ENCODE measurements at places on chromosomes 4 and X.

- DNase-seq: no peak
Measured at GRCh38 chrX:17298564-17298963, 76.4 kb upstream of the NHS start.

- no peak for DNase-seq
Measured at GRCh38 chr4:174222266-174222872, 61.1 kb downstream of the FBXO8 start.

DNA sequence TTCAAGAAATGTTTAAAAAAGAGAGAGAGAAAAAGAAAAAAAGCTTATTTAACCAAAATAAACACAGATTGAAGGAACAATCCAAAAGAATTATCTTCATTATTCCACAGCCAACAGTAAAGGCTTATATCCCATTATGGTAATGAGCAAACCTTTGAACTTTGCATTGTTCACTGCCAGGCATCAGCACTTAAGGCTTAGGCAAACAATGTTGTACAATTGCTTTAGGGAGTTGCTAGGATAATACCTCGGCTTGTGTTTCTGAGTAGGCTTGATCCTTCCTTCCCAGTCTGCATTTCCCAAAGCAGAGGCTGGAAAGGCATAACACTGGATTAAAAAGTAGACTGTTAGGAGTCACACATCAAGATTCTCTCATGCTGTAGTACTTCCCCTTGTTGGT is 352.7 kb upstream of the IGFBP7 start:
- DNase-seq: no peak

DNA sequence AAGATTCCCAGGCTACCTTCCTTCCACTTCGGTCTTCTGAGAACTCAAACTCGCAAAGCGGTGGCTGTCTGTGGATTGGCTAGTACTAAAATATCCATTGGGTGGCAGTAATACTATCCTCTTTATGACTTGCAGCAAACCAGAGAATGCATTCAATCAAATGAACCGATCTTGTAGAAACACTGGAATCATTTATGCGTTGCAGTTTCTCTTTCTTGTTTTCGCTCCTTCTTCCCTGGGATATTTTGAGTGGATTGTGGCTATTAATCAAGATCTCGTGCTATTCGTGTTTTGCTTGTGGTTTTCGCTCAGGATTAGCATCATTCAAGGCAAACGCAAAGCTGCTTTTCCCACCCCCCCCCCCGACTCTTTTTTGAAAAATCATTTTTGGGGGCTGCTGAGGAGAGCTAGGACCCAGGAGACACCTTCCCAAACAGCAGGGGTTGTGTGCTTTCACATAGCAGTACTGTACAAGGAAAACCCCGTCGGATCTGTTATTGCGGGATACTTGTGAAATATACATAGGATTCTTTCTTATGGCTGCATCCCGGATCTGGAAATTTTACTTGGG is at the start of gene IL1RAPL1:
Gene IL1RAPL1, plus strand, starts transcription at position 466 of the 571 bp plus-strand sequence.
- DNase-seq: peak; percentile 87

DNA sequence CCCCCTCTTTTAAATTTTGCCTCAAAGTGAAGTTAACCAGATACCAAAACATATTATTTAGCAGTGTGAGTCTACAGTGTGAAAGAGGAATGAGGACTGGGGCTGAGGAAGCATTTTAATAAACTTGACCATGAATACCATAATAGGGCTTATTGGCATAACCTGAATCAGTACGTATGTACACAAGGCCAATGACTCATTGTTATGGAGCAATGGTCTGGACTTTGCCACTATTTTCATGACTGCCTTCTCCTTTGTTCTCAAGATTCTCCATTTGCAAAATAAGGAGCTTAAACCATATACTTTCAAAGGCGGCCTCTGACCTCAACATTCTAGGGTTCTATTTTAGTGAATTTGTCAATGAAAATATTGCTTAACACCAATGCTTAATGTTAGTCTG is 102.8 kb upstream of the OR13H1 start:
- DNase-seq: no peak

- DNase-seq: no peak
Measured at GRCh38 chr4:1793940-1794808, 1.1 kb downstream of the FGFR3 start.

DNA sequence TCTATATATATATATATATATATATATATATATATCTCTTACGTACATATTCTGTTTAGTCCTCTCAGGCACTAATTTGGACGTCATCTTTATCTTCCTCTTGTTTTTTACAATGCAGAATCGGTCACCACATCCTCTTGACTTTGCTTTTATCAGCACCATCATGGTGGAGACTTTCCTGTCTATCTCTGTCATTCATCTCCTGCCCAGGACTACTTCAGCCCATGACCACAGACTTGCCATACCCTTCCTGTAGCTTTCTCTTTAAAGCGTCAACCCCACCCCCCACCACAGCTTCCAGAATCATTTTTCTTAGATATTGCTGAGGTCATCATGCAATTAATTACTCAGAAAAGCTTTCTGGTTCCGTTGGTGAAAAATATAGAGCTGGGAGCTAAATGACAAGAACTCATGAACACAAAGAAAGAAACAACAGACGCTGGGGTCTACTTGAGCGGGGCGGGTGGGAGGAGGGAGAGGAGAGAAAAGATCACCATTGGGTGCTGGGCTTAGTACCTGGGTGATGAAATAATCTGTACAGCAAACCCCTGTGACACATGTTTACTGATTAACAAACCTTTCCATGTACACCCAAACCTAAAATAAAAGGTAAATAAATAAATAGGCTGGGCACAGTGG is 30.5 kb upstream of the PRKX start:
- no peak for DNase-seq

DNA sequence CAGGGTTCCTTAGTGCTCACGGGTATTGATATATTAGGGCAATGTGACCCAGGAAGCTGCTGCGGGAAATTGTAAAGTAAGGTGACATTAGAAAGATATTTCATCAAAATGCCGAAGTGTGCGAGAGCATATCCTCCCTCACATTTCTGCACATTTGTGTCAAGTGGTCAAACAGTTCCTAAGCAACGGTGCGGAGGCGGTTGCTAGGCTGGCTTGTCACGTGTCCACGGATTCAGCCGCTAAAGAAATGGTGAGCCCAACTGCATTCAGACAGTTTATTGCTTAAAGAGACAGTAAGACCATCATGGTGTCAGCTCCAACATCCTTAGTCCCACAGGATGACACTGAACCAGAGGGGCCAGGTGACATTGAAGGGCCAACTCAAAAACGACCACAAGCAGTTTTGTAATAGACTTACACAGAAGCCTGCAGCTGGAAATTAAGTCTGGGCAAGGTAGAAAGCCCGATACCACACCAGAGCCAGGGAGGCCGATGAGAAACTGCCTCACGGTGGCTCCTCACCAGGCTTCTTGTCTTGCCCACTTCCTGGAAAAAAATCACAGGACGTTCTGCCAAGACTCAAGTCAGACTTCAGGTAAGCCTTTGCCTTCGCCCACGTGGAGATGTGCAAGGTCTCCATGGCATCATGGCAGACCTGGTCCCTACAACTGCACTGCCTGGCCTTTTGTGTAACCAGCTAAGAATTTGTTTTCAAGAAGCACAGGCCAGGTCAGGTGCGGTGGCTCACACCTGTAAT is 50.4 kb downstream of the USP11 start:
- DNase-seq: peak; percentile 5

GRCh38 chr4:143017210-143017609 is 167.5 kb upstream of the USP38 start:
- no peak for DNase-seq

GRCh38 chr4:84502955-84503373 is 3.9 kb upstream of the NKX6-1 start:
- no peak for DNase-seq

DNA sequence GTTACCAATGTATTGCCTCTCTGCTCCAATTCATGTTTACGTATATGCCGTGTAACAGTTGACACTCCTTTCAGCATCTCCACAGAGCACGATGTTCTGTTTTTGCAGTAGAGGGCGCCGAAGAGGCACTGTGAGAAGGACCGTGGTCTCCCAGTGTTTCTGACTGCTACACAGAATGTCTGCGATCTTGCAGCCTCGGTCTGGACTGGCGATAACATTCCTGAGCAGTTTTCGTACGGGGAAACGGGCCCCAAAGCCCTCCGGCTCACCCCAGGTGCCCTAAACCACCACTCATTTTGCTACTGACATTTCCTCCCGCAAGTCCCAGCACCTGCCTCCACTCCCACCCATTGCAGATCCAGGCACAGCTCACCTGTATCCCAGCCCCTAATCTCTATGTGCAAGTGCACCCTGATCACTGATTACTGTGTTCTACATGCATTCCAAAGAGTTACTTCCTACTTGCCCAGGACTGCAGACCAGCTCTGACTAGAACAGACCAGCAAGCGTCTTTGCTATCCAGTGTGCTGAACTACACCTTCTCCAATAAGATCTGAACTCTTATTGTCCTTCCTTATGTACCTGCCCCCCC is 12.4 kb upstream of the NFXL1 start:
- peak; percentile 45 for DNase-seq

DNA sequence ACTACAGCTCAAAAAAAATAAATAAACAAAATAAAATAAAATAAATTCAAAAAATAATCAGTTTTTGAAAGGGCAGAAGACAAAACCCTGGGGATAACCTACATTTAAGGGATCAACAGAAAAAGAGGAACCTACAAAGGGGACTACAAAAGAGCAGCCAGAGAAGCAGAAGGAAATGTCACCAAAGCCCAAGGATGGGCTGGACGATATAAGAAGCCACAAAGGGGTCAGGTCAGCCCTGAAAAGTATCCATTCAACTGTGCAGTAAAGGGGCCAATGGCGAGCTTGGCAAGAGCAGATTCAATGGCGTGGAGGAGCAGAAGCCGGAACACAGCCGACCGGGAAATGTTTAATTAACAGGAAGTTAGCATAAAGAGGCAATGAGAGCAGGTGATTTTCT is 16.9 kb downstream of the ACOT9 start:
- DNase-seq: no peak

DNA sequence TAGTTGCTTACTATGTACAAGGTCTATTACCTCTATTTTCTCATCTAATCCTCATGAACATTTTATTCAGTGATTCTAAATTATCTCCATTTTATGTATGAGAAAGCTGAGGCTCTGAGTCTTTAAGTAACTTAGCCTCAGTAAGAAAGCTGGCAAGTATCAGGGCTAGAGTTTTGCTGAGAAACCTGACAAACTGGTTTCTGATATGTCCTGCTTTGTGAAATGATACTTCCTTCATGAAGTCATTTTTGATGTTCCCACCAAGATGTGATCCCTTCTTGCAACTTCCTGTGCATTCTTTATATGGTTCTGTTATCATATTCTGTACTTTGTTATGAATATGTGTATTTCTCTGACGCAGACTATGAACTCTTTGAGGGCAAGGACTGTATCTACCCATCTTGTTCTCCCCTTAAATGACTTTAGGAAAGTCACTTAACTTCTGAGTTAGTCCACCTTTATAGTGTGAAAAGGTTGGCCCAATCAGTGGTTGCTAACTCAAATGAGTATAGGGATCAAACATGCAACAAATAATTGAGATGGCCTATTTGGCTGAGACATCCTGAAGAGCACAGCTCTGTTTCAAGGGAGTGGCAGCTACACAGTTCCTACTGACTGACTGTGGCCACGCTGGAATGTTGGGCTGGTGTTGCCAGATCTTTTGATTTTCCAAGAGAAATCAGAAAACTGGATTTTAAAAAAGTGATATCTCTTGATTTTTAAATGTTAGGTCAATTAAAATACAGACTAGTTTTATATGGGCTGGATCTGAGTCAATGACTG is 127.9 kb upstream of the AMOT start:
- no peak for DNase-seq

- no peak for DNase-seq
Measured at GRCh38 chrX:19611636-19612376, 96.5 kb upstream of the MAP3K15 start.

- no peak for DNase-seq
Measured at GRCh38 chr4:109631532-109632108, 71.6 kb downstream of the MCUB start.

GRCh38 chr4:15262396-15262795 is 165.4 kb upstream of the C1QTNF7 start:
- no peak for DNase-seq

DNA sequence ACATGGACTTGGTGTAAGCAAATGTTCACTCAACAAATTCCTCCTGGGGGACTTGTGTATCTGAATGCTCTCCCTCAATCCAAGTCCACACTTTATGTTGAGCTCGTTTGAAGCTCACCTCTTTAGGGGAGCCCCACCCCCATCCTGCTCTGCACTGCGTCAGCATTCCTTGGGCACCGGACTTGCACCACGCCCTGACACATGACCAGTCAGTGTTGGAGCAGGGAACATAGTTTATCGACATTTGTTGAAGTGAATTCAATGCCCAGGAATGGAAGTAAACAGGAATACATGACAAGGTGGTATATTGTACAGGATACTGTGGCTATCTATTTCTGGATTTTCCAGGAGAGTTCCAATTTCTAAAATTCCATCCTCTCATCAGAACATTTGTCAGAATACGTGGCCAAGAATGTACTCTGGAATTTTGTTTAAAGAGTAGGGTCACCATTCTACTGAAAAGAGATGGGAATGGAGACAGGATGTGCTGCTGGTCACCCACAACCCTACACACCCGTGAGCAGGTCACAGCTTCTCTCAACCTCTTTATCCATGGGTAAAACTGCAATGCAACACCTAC is 60.0 kb upstream of the LNX1 start:
- no peak for DNase-seq

- no peak for DNase-seq
Measured at GRCh38 chr4:121200795-121201472, 36.8 kb upstream of the TNIP3 start.

DNA sequence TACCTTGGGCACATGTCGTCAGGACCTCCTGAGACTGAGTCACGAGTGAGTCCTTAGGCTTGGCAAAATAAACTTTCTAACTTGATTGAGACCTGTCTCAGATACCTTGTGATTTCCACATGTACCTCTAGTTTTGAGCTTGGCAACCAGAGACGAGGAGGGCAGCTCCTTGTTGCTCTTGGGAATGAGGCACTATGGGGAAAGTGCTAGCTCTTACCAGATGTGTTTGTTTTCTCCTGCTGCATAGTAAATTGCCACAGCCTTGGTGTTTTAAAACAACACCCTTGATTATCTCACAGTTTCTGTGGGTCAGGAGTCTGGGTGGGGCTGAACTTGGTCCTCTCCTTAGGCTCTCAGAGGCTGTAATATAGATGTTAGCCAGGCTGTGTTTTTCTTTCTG is 59.1 kb upstream of the MAML3 start:
- DNase-seq: no peak

DNA sequence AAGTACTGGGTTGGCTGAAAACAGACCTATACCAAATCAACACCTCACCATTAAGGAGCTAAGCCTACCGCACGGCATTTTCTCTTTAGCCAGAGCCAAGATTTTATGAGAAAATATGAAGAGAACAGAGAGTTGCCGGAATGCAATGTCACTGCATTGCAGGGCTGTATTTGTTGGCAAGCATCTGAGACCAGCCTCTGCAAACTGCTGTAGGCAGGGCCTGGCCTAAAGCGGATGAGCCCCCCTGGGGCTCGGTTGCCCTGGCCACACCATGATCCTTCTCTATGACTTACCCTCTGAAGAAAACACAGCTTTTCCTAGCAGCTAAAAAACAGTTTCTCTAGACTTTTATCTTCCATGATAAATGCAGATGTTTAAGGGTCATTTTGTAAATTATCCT is 120.5 kb upstream of the SORBS2 start:
- no peak for DNase-seq
